ENCODE measurements at places on chromosomes 11 and 22.
A peak's percentile ranks its signal among the peaks of the same experiment; 100 is the strongest.

GRCh38 chr11:68040101-68040956 is 1.5 kb downstream of the TCIRG1 start:
- DNase-seq = no peak

DNA sequence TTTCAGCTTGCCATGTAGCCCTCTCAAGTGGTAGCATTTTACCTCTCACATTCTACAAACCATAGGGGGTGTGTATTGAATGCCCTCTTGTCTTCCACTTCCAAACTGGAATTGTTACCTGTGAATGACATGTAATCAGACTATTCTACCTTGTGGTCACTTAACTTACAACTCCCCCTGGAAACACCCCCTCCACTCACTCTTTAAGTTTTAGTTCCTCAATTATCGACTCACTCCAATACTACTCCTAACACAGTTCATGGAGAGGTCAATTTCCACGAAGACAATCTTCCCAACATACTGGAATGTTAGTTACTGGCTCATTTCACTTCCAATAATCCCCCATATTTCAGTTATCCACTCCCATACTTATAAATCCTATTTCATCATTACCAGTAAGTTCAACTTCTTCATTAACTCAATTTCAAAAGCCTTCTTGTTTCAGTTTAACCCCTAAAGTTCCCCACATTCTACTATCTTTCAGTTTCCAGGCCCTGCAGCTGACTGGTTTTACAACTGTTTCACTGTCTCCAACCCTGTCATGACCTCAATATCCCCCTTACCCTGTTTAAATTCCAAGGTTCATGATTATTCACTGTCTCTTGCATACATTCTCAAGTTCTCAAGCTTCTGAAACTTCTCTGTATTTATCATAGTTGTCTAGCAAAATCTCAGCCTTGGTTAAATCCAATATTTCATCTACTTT is 92.5 kb downstream of the C11orf87 start:
- DNase-seq = no peak

DNA sequence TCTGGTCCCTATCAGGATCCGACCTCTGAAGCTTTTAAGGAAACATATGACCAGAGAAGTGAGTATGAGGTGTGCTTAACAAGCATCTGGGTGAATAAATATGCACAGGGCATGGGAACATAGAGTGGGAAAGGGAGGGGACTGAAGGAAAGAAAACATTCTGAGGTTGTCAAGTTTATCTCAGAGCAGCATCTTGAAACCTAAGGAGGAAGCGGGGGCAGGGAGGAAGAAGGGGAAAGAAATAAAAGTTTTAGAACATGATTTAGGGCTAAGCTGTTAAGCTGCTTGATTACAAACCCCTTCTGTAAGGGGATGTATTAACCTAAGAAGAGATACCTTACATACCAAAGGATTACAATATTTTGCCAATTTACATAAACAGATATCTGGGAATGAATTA is 24.0 kb upstream of the SC5D start:
- no peak for DNase-seq

- DNase-seq = no peak
These were observed 61.1 kb downstream of the GGTLC2 start for GRCh38 chr22:22705328-22706100.

GRCh38 chr22:44729391-44730021 is 22.9 kb upstream of the ARHGAP8 start:
- no peak for DNase-seq

GRCh38 chr11:10778217-10778970 is 27.3 kb downstream of the CTR9 start:
- no peak for DNase-seq

DNA sequence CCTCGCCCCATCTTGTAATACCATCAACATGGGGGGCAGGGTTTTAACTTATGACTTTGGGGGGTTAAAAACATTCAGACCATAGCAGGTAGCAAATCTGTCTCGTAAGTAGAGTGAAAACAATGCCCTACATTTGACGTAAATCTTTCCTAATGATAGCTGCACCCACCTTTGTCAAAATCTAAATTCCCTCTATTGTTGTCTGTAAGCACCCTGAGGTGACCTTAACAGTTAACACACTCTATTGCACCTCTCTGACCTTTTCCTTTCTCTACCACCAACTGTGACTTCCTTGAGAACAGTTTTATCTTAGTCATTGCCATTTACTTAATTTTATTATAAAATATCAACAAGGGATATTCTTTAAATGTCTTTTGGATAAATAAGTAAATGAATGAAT is 1024.9 kb upstream of the CNTN5 start:
- no peak for DNase-seq

- no peak for DNase-seq
These were observed 431.3 kb downstream of the MN1 start for GRCh38 chr22:27370269-27370668.

- DNase-seq = no peak
These were observed 6.4 kb downstream of the BAIAP2L2 start for GRCh38 chr22:38104084-38104483.

GRCh38 chr11:21814169-21814568 is 378.7 kb upstream of the ANO5 start:
- DNase-seq = no peak

DNA sequence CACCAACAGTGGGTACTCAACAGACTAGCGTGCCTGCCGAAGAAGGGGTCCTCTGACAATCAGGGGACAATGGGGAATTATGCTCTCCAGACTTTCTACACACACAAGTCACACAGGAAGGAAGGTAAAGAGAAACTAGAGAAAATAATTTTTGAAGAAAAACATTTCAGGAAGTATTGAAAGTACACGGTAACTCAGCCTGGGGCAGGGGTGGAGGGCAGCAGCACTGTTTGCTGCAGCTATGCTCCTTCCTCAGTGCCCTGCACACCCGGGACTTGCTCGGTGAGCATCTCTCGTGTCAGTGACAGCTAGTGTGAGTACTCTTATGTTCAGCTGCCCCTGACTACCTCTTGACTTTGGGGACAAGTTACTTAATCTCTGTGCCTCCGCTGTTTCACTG is 18.0 kb upstream of the APOA1 start:
- no peak for DNase-seq

DNA sequence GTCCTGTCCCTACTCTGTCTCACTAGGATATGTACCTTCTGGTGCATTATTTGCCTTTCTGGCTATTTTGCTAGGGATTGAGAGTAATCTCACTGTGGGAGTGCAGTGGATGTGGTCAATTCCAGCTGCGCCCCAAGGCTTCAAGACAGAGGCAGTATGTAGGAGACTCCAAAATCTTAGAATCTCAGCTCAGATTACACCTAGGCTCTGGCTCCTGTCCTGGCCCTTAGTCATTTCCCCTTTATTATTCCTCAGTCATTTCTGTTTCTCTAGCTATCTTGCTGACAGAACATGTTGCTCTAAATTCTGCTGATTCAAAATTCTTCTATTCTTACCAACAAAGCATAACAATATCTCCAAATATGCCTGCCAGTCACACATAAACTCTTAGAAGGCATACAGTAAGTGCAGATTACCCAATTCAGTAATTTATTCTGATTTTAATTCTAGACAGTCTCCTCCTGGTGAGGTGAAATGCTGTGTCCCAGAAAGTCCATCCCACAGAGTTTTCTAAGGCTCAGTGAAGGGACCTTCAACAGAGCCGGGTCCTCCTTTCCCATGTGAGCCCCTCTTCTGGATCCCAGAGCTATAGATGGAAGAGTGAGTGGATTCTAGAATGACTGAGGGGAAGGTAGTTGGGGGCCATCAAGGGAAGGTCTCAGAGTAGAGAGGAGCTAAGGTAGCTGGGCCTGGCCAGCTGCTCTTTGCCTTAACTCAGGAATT is 24.3 kb upstream of the GLYATL1 start:
- no peak for DNase-seq

GRCh38 chr11:93741094-93741881 is at the start of the genes C11orf54 and TAF1D:
C11orf54 (plus strand) TSS chr11:93741672; CDS start chr11:93747394, 5,722 bp downstream.
TAF1D (minus strand) TSS chr11:93741495; CDS start chr11:93739304, 2,191 bp downstream.
- DNase-seq = peak; percentile 90

- peak; percentile 4 for DNase-seq
These were observed 42.7 kb downstream of the RTL6 start for GRCh38 chr22:44455151-44455962.

GRCh38 chr11:50246699-50247098 is 214.0 kb downstream of the OR4C45 start:
- no peak for DNase-seq

GRCh38 chr11:11391169-11391568 is 38.1 kb upstream of the CSNK2A3 start:
- DNase-seq = no peak

- no peak for DNase-seq
These were observed 50.6 kb downstream of the CSTPP1 start for GRCh38 chr11:46987183-46987582.

- DNase-seq = no peak
These were observed 5.8 kb upstream of the BRD1 start for GRCh38 chr22:49833340-49834007.

- DNase-seq = no peak
These were observed 14.7 kb downstream of the IGLL1 start for GRCh38 chr22:23565305-23565914.

DNA sequence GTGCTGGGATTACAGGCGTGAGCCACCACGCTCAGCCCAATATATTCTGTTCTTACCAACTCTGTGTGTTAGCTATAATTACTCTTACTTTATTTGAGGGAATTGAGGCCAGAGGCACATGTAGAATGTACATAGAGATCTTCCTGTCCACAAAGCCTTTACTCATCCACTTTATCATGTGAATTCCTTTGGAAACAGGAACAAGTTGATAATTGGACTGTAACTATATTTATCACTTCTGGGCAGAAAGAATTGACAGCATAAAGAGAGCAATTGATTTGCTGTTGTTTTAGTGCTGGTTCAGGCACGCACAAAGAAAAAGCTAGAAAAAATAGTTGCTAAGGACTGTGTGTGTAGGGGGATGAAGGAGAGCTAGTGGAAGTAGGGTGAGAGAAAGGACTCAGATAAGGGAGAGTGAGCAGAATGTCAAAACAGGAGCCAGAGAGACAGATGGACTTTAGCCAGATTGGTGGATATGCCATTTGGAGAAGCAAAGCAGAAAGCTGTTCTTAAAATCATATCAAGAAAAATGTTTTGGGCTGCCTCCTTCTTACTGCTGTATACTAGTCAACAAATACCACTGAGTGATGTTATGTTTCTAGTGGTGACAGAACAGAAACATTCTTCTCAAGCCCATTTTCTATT is 929.8 kb upstream of the CNTN5 start:
- no peak for DNase-seq

DNA sequence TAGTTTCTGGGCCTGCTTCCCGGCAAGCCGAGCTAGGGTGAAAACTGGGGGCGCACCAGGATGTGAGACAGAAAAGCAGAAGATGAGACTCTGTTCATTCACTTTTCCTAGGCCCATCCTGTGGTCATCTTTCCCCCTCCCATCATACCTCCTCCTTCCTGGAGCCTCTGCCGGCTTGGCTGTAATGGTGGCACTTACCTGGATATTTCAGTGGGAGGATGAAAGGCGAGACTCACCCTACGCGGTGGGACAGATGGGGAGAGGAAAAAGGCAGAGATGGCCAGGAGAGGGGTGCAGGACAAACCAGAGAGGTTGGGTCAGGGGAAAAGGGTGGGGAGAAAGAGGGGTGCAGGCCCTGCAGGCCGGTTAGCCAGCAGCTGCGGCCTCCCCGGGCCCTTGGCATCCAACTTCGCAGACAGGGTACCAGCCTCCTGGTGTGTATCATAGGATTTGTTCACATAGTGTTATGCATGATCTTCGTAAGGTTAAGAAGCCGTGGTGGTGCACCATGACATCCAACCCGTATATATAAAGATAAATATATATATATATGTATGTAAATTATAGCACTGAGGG is 41.5 kb upstream of the NNMT start:
- DNase-seq = no peak
